ENCODE measurements at places on chromosomes 4 and X. TPM values are rescaled to one million over a fixed set of nuclear protein-coding genes. Genes with fewer than 3 reads are reported as not detected.

Gene CETN2
- total RNA-seq = 8.3 TPM

Gene HS3ST1
- not detected for total RNA-seq

DNA sequence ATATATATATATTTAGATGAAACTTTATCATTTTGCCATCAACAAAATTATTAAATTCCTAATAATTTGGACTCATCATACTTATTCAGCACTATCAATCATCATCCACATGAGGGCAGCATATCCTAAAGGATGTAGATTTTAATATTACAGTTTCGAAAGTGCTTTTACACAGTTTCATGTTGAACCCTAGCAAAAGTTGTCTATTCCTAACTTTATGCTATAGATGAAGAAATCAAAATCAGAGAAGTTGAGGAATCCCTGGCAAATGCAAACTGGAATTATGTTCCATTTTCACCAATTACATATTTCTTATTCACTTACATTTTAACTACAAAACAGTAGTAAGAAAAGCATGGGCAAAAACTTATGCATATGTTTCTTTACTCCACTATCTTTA, 36.6 kb upstream of the UGT2A1 start:
- DNase-seq = no peak

DNA sequence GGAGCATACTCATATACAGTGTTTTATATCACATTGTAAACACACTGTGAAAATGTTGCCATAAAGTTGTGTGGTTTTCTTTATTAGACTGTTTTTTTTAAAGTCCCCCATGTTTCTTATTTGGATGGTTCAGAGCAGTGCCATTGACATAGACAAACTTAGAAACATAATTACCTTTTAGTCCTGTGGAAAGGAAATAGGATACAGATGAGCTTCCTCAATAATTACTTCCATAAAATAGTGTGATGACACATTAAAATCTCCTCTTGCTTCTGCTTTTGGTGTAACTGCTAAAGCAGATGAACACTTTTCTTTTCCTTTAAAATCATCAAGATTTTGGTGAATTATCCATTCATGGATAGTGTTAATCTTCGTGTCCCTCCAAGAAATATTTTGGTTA, 52.9 kb upstream of the LIMCH1 start:
- no peak for DNase-seq

DNA sequence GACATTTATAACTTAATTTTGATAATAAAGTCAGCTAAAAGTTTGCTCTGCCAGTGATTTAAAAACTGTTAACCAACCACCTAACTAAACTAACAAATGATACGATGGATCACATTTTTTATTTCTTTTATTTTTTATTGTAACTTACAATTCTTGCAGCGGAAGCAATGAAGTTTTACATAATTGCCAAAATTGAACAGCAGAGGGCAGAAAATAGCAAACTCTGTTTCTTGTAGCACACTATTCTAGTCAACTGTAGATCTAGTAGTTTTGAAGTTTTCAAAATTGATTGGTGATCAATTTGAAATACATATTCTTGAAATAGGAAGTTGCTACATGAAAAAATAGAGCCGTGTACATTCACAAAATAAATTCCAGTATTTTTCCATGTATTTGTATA, 2.8 kb upstream of the GRIA2 start:
- no peak for DNase-seq

DNA sequence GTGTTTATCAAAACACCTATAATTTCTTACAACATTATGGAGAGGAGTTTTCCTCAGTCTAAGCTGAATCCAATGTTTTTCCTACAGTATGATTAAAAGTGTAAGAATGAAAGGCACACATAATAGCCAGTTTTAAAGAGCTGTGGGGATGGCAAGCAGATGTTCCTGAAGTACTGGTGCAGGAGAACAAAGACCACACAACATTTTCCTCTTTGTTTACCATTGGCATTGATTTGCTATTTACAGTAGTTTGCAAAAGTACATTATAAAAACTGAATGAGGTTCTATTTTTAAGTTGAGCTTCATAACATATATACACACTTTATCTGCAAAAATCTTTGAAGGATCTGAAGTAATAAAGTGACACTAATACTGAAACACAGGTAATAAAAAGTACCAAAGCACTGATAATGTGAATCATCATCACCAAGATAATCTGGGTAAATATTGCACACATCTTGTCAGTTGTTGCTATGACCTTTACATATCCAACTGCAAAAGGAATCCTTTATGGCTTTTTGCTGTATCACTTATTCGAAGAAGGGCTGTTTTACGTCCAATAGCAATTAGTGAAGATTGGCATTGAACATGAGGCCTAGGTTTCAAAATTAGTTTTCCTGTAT, 22.5 kb downstream of the TCEAL1 start:
- DNase-seq = no peak

GRCh38 chr4:123501733-123502132, 105.1 kb downstream of the SPRY1 start:
- no peak for DNase-seq

DNA sequence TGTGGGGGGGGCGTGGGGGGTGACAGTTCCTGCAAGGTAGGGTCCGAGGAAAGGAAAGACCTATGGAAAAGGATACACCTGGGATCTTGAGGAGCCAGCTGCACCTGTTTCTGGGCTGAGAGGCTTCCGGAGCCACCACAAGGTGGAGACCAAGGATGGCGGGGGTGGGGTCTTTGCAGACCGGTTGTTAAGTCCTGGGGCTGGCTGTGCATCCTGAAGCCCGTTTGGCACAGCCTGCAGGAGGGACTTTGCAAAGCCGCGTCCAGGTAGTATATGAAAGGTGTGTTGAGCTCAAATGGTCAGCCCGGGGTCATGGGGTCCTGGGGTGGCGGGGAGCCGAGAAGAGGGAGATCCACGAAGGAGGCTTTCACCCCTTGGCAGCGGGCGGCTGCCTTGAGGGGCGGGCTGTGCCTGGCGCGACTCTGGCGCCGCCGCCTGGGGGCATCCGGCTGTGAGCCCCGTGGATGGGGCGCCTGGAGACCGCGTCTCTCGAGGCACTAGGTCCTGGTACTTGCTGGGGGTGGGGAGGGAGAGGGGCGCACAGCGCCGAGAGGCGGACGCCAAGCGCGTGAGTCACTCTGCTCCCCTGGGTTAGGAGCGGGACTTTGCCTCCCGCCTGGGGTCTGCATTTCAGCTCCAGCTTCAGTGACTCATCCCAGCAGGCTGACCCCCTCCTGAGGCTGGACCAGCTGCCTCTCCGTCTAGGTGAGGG, 58.2 kb upstream of the DYNLT3 start:
- peak; percentile 27 for DNase-seq

DNA sequence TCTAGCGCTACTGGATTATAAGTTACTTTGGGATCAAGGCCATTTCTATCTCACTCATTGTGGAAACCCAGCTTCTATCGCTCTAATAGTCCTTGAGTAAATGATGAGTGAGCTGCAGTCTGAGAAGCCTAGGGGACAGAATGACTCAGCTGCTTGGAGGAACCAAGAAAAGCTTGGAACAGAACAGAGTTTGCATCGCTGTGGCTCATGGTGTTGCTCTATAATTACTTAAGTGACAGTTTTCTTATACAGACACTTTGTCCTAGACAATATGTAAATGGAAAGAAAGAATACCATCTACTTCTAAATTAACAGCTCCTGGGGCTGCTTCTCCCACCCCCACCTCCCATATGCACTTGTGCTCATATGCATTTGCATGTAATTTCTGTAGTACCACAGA, 156.9 kb downstream of the SLIT2 start:
- DNase-seq = no peak

DNA sequence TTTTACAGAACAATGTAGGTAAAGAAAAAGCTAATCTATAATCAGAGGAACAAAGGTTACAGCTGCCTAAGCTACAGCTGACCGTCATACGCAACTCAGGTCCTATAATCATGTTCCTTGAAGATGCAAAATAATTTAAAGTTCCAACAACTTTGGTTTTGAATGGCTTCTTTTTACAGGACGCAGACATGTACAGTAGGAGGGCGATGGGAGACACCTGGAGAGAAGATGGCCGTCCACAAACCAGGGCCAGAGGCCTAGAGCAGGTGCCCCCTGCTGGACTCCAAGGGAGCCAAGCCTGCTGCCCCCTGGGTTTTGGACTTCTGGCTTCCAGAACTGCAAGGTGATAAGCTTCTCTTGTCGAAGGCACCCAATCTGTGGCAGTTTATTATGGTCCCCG, 10.6 kb downstream of the HGFAC start:
- no peak for DNase-seq

DNA sequence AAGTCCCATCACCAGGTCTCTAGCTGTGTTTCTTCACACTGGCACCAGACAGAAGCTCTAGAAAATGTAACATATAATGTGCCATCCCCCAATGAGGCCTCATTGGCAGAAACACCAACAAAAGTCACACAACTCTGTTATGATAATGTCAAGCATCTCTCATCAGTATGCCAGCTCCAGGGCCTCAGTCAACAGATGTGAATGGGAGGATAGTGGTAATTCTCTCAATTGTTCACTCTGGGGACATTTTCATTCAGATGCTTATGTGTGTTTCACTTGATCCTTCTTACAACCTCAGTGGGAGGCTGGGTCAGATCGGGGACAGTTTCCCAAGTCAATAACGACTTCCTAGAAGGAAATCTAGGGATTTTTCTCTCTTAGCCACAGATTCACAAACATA, 57.5 kb upstream of the SCOC start:
- no peak for DNase-seq

GRCh38 chrX:115649461-115650063, 88.6 kb downstream of the PLS3 start:
- no peak for DNase-seq

DNA sequence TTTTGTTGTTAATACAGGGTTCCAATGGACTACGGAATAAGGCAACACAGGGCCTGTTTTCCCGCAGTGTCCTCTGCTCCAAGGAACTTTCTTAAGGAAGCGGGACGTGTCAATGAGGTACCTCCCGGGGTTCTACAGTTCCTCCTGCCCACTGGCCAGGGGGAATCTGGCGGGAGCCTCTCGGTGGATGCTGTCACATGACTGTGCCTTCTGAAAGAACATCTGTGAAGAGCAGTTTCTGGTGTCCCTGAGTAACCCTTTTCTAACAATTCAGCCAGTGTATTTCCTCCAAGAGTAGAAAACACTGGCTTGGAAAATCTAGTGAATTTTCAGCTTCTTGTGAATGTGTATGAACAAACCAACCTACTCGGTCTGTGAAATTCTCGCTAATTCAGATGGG, 32.7 kb downstream of the MFAP3L start:
- no peak for DNase-seq

Measured in activated CD8-positive, alpha-beta T cell treated with anti-CD3 and anti-CD28 coated beads for 36 hours (primary cell).